ENCODE measurements at places on chromosomes 4 and X. TPM values are rescaled to one million over a fixed set of nuclear protein-coding genes. Genes with fewer than 3 reads are reported as not detected.
A peak's percentile ranks its signal among the peaks of the same experiment; 100 is the strongest.

GRCh38 chrX:150719621-150720020, 26.4 kb downstream of the MTMR1 start:
- peaks cover 2% of the 10 kb centered on the region for H3K4me1 ChIP-seq
- H3K4me3 ChIP-seq = no peak overlapping the region

Gene COX7B2
- not detected for total RNA-seq

DNA sequence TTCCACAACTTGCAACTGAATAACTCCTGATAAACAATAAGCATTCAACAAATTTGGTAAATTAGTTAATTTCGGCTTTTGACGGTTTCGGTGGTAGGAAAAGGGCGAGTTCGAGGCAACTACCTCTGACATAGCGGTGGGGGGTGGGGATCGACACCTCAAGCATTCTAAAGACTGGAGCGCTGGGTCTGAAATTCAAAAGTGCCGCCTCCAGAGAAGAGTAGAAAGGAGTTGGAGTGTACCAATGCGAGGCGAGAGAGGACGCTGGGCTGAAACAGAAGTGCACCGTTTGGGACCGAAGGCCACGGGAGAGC, 725 bp downstream of the SMC1A start:
- H3K36me3 ChIP-seq = peaks cover 2% of the 10 kb centered on the region
- DNase-seq = no peak
- peak overlapping the region; percentile 97 for H3K4me3 ChIP-seq
- H3K27ac ChIP-seq = peak overlapping the region; percentile 99
- H3K4me1 ChIP-seq = peaks cover 18% of the 10 kb centered on the region

Gene POU4F2
- total RNA-seq = not detected

Gene BCORL1
- 22.9 TPM for total RNA-seq

- peak within 1 kb of the TSS; percentile 73 for H3K4me3 ChIP-seq
- no peaks in the 10 kb centered on the region for H3K27me3 ChIP-seq
- H3K36me3 ChIP-seq = no peaks in the 10 kb centered on the region
These were observed at the start of gene CCDC160 for GRCh38 chrX:134236626-134237614. Gene CCDC160, plus strand, starts transcription at chrX:134237182. Its CDS starts 7,619 bp downstream, at chrX:134244801.

GRCh38 chrX:50942471-50942870, 31.9 kb downstream of the BMP15 start:
- H3K36me3 ChIP-seq = no peaks in the 10 kb centered on the region
- DNase-seq = no peak
- no peak overlapping the region for H3K27ac ChIP-seq
- H3K4me1 ChIP-seq = no peaks in the 10 kb centered on the region
- no peak overlapping the region for H3K4me3 ChIP-seq
- peaks cover 4% of the 10 kb centered on the region for H3K27me3 ChIP-seq

- H3K36me3 ChIP-seq = no peaks in the 10 kb centered on the region
- no peak overlapping the region for H3K27ac ChIP-seq
- no peak for DNase-seq
- H3K4me1 ChIP-seq = no peaks in the 10 kb centered on the region
- no peak overlapping the region for H3K4me3 ChIP-seq
These were observed 114.2 kb upstream of the TENT5D start for GRCh38 chrX:80306007-80306406.

- peak overlapping the region; percentile 78 for H3K4me3 ChIP-seq
- DNase-seq = no peak
- no peak overlapping the region for H3K27ac ChIP-seq
These were observed 529 bp downstream of the DHRSX start for GRCh38 chrX:2500091-2500802.

Gene USP27X
- total RNA-seq = 4.5 TPM

GRCh38 chrX:136963973-136964372, 69.8 kb downstream of the GPR101 start:
- H3K4me1 ChIP-seq = peaks cover 2% of the 10 kb centered on the region
- H3K27ac ChIP-seq = no peak overlapping the region
- DNase-seq = no peak
- no peak overlapping the region for H3K4me3 ChIP-seq

DNA sequence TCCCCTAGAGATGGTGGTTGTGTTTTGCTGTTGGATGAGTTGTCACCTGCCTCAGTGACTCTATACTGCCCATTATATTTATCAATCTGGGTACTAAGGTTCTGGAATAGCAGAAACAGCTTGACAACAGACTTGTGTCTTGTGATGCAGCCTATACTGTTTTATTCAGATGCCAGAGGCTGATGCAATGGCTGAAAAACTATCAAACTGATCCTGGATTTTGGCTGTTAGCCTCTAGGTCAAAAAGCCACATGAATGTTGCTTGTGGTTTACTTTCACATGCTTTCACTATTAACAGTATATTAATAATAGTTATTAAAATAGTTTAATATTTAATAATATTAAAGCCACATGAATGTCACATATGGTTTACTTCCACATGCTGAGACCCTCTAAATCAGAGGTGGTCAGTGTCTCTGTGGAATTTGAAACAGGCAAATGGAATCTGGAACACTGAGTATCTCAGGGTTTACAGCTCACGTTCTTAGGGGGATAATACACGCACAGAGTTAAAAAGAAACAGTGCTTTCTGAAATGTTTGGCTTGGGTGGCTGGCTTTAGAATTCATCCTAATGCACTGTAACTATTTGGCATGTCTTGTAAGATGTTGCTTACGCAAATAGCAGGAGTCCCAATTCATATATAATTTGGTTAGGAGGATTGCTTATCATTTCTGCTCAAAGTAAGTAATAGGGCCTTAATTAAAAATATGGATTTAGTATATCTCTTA, 82.5 kb upstream of the LCORL start:
- H3K27ac ChIP-seq = no peak overlapping the region
- DNase-seq = no peak
- no peaks in the 10 kb centered on the region for H3K36me3 ChIP-seq
- no peak overlapping the region for H3K4me3 ChIP-seq
- H3K27me3 ChIP-seq = peaks cover 3% of the 10 kb centered on the region

- no peaks in the 10 kb centered on the region for H3K4me1 ChIP-seq
- no peak for DNase-seq
- H3K27ac ChIP-seq = no peak overlapping the region
- no peaks in the 10 kb centered on the region for H3K36me3 ChIP-seq
These were observed 295.3 kb downstream of the GRID2 start for GRCh38 chr4:92599044-92599443.

DNA sequence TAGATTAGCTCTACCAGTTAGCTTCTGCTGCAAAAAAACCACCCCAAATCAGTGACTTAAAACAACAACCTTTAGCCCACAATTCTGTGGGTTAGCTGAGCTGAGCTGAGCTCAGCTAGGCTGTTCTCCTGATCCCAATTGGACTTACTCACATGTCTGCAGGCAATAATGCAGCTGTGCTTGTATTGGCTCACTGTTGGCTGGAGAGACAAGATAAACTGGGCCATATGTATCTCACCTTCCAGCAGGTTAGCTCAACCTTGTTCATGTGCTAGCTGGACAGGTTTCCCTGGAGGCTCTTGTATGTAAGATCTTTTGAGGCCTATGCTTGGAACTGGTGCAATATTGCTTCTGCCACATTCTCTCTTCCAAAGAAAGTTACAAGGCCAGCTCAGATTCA, 261.5 kb upstream of the ADGRL3 start:
- H3K36me3 ChIP-seq = no peaks in the 10 kb centered on the region
- H3K4me1 ChIP-seq = peaks cover 7% of the 10 kb centered on the region
- H3K27ac ChIP-seq = no peak overlapping the region
- no peaks in the 10 kb centered on the region for H3K27me3 ChIP-seq
- no peak for DNase-seq
- H3K4me3 ChIP-seq = no peak overlapping the region

Gene ODAM
- total RNA-seq = not detected
